ENCODE measurements at places on chromosomes 13 and 19. TPM values are rescaled to one million over a fixed set of nuclear protein-coding genes. Genes with fewer than 3 reads are reported as not detected.

Gene ATP4A
- not detected for total RNA-seq

Gene HSPB6
- 2.8 TPM for total RNA-seq

Gene LAIR1
- total RNA-seq: 12.3 TPM

Gene FCHO1
- 6.8 TPM for total RNA-seq

Gene SCGB2B2
- 0.20 TPM for total RNA-seq

Gene TMEM255B
- 1.4 TPM for total RNA-seq

Gene ZNF112
- total RNA-seq: 15.0 TPM

DNA sequence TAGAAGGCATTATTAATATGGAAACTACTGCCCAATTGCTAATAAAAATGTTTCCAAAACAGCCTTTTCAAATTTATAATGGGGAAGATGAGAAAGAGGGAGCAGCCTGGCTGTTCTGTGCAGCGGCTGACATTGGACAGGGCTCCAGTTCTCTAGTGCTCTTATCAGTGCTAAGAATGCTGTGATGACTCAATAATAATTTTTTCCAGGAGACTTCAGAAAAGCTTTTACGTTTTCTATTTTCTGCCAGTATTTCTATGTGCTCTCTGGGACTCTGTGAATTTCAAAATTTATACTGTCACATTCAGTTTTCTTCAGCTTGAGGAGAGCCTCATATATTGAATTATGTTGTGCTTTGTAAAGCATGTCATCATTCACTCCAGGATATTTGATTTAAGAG is 209.6 kb downstream of the VWA8 start:
- H3K4me1 ChIP-seq: no peaks in the 10 kb centered on the region
- no peak overlapping the region for H3K4me3 ChIP-seq
- DNase-seq: no peak
- no peaks in the 10 kb centered on the region for H3K36me3 ChIP-seq
- no peak overlapping the region for H3K27ac ChIP-seq
- no peaks in the 10 kb centered on the region for H3K27me3 ChIP-seq

DNA sequence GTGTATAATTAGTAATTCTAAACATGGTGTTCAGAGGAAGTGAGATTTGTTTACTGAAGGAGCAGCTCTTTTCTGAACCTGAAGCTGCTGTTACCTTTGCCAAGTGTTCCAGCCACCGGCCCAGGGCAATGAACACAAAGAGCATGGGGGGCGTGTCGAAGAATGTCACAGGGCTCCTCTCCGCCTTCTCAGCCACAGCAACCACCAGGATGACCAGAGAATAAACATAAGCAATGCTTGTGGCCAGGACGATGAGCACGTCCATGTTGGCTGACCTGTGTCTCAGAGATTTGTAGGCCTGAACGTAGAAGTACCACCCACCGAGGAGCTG is 53.1 kb downstream of the ATP7B start:
- H3K4me1 ChIP-seq: no peaks in the 10 kb centered on the region
- H3K4me3 ChIP-seq: no peak overlapping the region
- no peak overlapping the region for H3K27ac ChIP-seq
- no peaks in the 10 kb centered on the region for H3K27me3 ChIP-seq
- peaks cover 29% of the 10 kb centered on the region for H3K36me3 ChIP-seq

DNA sequence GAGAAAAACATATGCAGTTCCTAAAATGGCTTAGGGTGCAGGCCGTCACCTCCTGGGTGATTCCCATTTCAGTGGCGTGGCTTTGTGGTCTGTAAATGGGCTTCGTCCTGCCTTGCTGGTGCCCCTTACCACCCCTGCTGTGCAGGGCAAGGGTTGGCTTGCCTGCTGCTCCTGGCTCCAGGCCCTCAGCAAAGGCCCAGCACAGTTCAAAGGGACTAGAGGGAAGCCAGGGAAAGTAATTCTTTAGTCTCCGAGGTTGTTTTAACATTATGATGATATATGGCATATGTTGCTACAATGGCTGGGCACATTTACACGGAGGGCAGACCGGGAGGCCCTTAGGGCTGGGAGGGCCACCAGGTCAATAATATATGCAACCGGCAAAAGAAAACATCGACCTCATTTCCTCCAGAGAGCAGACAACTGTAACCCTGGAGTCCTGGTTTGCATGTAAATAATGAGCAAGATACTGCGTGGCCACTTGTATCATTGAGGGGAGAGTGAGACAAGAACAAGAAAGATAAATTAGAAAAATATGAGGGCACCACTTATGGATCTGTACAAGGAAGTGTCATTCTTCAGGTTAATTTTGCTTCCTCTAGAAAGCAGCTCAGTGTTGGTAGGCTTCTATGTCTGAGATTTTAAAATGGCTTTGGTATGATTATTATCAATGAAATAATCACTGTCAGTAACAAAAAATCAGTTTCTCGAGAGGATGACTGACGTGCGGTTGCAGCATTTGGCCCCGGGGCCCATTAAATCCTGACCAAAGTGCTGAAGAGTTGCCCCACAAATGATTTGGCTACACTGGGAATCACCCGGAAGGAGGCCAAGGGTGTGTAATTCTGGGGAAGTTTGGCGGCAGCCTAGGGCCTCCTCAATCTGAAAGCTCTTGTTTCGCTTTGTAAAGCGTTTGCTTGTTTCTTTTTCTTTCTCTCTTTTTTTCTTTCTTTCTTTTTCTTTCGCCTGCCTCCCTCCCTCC is 32.8 kb upstream of the URI1 start:
- no peak overlapping the region for H3K4me3 ChIP-seq
- H3K27ac ChIP-seq: no peak overlapping the region
- no peaks in the 10 kb centered on the region for H3K27me3 ChIP-seq
- peaks cover 4% of the 10 kb centered on the region for H3K4me1 ChIP-seq
- no peaks in the 10 kb centered on the region for H3K36me3 ChIP-seq

- H3K36me3 ChIP-seq: peaks cover 60% of the 10 kb centered on the region
- H3K27me3 ChIP-seq: peaks cover 5% of the 10 kb centered on the region
These were observed 13.6 kb downstream of the CCDC97 start for GRCh38 chr19:41323430-41324125.

- H3K4me3 ChIP-seq: peak overlapping the region; percentile 90
- peak overlapping the region; percentile 98 for H3K27ac ChIP-seq
- peaks cover 8% of the 10 kb centered on the region for H3K4me1 ChIP-seq
- H3K27me3 ChIP-seq: no peaks in the 10 kb centered on the region
These were observed 21.8 kb upstream of the OR10H1 start for GRCh38 chr19:15837221-15837731.

GRCh38 chr19:1406774-1407527 is 435 bp upstream of the DAZAP1 start:
- no peaks in the 10 kb centered on the region for H3K27me3 ChIP-seq
- peak overlapping the region; percentile 71 for H3K4me3 ChIP-seq
- H3K27ac ChIP-seq: peak overlapping the region; percentile 75
- peaks cover 55% of the 10 kb centered on the region for H3K4me1 ChIP-seq
- peak; percentile 100 for DNase-seq
- H3K36me3 ChIP-seq: peaks cover 34% of the 10 kb centered on the region

DNA sequence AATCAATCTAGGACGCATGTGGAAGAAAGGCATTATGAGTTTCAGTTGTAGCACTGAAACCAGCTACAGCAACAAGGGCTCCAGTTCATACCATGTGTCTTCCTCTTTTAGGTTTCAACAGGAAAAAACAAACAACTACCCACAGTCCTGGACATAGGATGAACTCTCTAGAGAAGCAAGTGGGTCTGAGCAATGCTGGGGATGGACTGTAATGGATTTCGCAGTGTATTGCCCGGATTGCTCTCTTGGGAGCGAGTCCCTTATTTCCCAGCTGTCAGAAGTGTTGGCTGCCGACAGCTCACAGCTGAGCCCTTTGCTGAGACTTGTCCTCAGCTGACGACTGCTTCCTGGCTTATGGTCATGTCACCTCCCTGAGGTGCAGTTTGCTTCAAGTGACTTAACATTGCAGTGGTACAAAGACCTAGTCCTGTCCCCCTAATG is 12.1 kb upstream of the MYCBP2 start:
- H3K4me1 ChIP-seq: no peaks in the 10 kb centered on the region
- no peak overlapping the region for H3K27ac ChIP-seq
- H3K27me3 ChIP-seq: no peaks in the 10 kb centered on the region
- no peak overlapping the region for H3K4me3 ChIP-seq

DNA sequence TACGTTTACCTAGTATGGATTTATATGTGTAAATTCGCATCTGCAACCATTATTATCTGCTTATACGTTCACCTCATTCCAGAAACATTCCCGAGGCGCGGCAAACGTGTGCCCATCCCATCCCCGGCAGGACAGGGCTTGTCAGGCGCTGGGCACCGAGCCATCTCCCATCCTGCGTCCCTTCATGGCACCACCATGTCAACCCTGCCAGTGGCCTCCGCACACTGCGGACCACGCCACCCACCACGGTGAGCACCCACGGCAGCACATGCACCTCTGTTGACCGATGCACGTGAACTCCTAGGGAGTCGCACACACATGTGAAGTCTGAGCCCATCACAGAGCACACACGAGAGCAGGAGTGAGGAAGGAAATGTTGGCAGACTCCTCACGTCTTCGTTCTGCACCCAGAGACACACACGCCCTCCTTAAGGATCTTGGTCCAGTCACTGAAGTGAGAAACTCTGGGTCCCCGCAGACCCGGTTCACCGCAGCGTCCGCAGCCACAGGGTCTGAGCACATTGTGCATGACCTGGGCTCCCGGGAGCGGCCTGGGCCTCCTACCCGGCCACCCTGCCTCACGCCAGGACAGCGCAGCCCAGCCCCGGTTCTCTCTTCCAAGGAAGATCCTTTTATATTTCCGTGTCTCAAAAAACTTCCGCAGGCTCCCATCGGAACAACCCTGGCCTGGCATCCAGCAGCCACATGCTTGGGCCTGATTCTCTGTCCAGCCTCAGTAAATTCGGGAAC is 68.4 kb upstream of the C13orf46 start:
- peaks cover 38% of the 10 kb centered on the region for H3K4me1 ChIP-seq
- DNase-seq: no peak
- no peaks in the 10 kb centered on the region for H3K27me3 ChIP-seq
- H3K27ac ChIP-seq: no peak overlapping the region

DNA sequence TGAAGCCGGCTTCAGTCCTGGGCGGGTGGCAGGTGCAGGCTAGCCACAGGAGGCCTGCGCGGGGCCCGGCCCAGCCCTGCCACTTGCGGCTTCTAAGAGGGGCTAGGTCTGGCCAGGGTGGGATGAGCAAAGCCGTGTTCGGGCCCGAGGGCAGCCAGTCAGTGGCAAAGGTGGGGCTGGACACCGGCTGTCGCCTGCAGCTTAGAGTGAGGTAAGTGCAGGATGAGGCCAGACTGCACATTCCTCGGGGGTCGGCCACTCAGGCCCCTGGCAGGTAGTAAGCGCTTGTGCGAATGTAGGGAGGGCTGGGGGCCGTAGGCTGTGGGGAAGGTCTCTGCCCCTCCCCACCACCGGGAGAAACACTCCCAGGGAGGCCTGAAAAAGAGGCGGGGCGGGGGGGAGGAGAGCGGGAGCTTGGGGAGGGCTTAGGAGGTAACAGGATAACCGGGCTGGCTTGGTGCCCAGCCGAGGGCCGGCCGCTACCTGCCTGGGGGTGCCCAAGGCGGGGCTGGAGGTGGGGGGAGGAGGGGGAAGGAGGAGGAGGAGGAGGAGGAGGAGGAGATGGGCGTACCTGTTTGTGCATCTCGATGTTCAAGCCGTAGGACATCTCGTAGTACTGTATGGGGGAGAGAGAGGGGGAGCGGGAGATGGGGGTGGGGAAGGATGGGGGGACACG is 6.4 kb downstream of the TLE5 start:
- DNase-seq: no peak
- H3K36me3 ChIP-seq: peaks cover 77% of the 10 kb centered on the region
- no peak overlapping the region for H3K27ac ChIP-seq
- no peaks in the 10 kb centered on the region for H3K27me3 ChIP-seq

DNA sequence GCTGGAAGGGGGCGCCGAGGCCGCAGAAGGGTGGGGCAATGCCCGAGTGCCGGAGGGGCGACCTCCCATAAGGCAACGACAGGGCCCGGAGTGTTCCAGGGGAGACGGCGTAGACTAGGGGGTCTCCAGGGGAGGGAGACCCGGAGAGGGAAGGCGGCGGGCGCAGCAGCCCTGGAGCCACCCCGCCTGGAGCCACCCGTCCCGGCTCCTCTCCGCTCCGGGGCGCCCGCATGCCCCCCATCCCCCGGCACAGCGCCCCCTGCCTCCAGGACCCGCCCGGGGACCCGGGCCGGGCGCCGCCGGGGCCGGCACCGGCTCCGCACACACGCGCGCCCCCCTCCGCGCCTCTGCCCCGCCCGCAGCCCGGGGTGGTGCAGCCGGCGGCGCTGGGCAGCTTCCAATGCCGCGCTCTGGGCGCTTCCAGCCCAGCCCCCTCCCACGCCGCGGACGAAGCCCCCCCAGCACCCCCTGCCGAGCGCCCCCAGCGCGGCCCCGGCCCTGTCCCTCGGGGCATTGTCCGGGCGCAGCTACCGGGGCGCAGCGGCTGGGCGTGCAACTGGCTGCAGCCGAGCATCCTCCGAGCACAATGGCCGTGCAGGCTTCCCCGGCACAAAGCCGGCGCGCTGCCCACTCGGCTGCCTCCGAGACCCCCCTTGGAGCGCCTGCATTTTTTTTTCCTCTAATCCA is 519 bp downstream of the PTPRS start:
- H3K27me3 ChIP-seq: peaks cover 6% of the 10 kb centered on the region
- DNase-seq: peak; percentile 78
- peak overlapping the region; percentile 72 for H3K4me3 ChIP-seq
- peaks cover 44% of the 10 kb centered on the region for H3K4me1 ChIP-seq

GRCh38 chr13:28043224-28043623 is 54.7 kb upstream of the URAD start:
- H3K36me3 ChIP-seq: no peaks in the 10 kb centered on the region
- H3K27me3 ChIP-seq: no peaks in the 10 kb centered on the region
- no peak overlapping the region for H3K4me3 ChIP-seq
- H3K4me1 ChIP-seq: no peaks in the 10 kb centered on the region

GRCh38 chr13:40139896-40140520 is 484.5 kb downstream of the COG6 start:
- H3K36me3 ChIP-seq: no peaks in the 10 kb centered on the region
- no peaks in the 10 kb centered on the region for H3K4me1 ChIP-seq
- H3K27me3 ChIP-seq: no peaks in the 10 kb centered on the region
- no peak for DNase-seq
